Endothelial cell of umbilical vein (primary cell): ENCODE measurements at places on chromosomes 5 and 9. TPM values are rescaled to one million over a fixed set of nuclear protein-coding genes. Genes with fewer than 3 reads are reported as not detected.

The EFCAB9 gene
- not detected in 2 replicates for total RNA-seq

The ROR2 gene
- total RNA-seq, result not detected in 2 replicates

The TEX53 gene
- total RNA-seq, result not detected in 2 replicates

The SEMA4D gene
- 14.6 and 15.7 TPM in 2 replicates for total RNA-seq

The ECPAS gene
- 72.3 and 89.3 TPM in 2 replicates for total RNA-seq

The TTC16 gene
- total RNA-seq, result not detected in 2 replicates

The LHX6 gene
- 9.4 and 18.4 TPM in 2 replicates for total RNA-seq

The CTSV gene
- 0.83 and 1.3 TPM in 2 replicates for total RNA-seq

The KIF12 gene
- total RNA-seq, result 0.51 and 0.97 TPM in 2 replicates

The ANKRD18A gene
- total RNA-seq, result 0.21 TPM in 1 of 2 replicates, not detected in the other

The IL4 gene
- total RNA-seq, result not detected in 2 replicates

The IL5 gene
- total RNA-seq, result not detected in 2 replicates

The PDE6A gene
- not detected in 2 replicates for total RNA-seq

The CD14 gene
- 0.33 TPM in 1 of 2 replicates, not detected in the other for total RNA-seq

The C5orf24 gene
- 56.0 and 56.2 TPM in 2 replicates for total RNA-seq

The RNF14 gene
- 53.1 and 55.9 TPM in 2 replicates for total RNA-seq

The DNM1 gene
- 2.9 and 7.9 TPM in 2 replicates for total RNA-seq

The PLCXD3 gene
- not detected in 2 replicates for total RNA-seq

The TMOD1 gene
- 0.74 and 1.4 TPM in 2 replicates for total RNA-seq

The INSL4 gene
- not detected in 2 replicates for total RNA-seq

The ZSWIM6 gene
- total RNA-seq, result 25.3 and 25.7 TPM in 2 replicates

The NSG2 gene
- total RNA-seq, result not detected in 2 replicates

The DEPDC1B gene
- total RNA-seq, result 14.2 and 18.7 TPM in 2 replicates

The PHF24 gene
- not detected in 2 replicates for total RNA-seq

The ARSI gene
- total RNA-seq, result 0.20 TPM in 1 of 2 replicates, not detected in the other

The HTR4 gene
- total RNA-seq, result not detected in 2 replicates

The MEGF10 gene
- 0.21 and 1.00 TPM in 2 replicates for total RNA-seq

The IFNK gene
- not detected in 2 replicates for total RNA-seq

The PTGER4 gene
- 22.5 and 23.6 TPM in 2 replicates for total RNA-seq

The IFNA10 gene
- not detected in 2 replicates for total RNA-seq

The PPP3R2 gene
- total RNA-seq, result not detected in 2 replicates

The NMRK1 gene
- total RNA-seq, result 32.6 and 36.5 TPM in 2 replicates

The OGN gene
- total RNA-seq, result not detected in 2 replicates

The PCDHA9 gene
- not detected in 2 replicates for total RNA-seq

The NEURL1B gene
- 0.90 and 1.6 TPM in 2 replicates for total RNA-seq
